ENCODE measurements at places on chromosomes 13 and 19.

DNA sequence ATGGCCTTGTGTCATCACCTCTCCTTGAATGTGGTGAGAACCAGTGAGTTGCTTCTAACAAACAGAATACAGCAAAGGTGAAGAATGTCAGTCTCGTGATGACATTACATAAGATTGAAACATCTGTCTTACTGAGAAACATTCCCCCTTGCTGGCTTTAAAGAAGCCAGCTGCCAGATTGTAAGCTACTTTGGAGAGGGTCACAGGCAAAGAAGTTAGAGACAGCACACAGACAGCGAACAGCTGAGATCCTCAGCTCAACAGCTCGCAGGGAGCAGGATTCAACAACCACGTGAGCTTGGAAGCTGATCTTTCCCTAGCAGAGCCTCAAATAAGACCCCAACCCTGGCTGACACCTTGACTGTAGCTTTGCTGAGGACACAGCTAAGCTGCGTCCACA lies 367.9 kb downstream of the LIG4 start:
- DNase-seq: no peak

- DNase-seq: no peak
Observed at GRCh38 chr19:2711172-2711874, 8.8 kb upstream of the GNG7 start.

DNA sequence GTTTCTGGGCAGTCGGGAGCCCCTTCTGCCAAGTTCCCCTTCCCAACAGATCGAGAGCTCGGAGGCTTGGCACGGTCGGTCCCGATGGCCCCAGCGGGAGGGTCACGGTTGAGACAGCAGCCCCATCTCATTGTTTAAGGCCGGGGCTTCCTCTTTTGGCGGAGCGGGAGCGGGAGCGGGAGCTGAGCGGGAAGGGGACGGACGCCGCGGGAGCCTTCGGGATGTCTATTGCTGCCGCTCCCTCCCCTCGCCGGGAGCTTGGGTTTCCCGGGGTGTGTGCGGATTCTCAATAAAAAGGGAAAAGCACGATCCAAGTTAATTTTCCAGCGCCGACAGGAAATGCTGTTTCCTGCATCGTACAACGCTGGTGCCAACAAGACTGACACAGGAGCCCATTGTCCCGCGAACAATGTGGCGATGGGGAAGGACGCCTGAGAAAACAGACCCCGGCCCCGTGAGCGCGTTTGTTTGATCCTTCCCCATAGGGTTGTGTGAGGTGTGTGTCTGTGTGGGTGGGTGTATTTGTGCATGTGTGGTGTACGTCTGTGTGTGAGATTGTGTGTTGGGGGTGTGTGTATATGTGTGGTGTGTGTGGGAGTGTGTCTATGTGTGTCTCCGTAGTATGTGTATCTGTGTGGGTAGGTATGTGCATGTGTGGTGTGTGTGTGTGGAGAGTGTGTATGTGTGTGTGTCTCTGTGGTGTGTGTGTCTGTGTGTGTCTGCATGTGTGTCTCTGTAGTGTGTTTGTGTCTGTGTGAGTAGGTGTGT lies 36.3 kb upstream of the FLT1 start:
- peak; percentile 15 for DNase-seq

DNA sequence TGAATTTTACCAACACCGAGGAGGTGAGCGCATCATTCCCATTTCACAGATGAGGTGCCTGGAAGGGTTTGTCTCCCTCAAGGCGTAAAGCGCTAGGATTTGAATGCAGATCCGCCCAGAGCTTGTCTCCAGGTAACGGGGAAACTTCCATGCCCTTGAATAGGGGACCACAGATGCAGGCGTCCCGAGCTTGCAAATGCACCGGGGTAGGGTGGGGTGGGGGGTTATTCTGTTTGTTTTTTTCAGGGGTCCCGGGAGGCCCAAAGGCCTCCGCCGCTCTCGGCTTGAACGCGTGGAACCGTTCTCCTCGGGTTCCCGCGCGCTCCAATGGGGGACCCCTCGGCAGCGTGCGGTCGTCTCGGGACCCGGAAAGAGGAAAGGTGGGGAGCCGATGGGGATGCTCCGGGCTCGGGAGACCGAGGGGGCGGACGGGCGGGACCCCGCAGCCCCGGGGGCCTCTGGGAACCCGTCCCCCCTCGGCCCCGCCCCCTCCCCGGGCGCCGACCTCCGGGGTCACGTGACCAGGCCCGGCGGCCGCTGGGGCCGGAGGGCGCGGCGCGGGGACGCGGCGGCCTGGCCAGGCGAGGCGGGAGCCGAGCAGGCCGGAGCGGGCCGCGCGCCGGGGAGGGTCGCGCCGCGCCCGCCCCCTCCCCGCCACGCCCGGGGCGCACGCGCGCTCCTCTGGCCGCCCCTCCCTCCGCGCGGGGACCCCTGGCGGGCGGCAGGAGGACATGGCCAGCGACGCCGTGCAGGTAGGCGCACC lies at the start of gene PKN1:
Gene PKN1 (plus strand): TSS at position 516 of the 763 bp plus-strand sequence. CDS start 216 bp downstream, at position 732.
- DNase-seq: peak; percentile 77

GRCh38 chr19:44930088-44930487 lies 11.9 kb upstream of the APOC4 start:
- no peak for DNase-seq

GRCh38 chr13:65400702-65401101 lies 1829.4 kb downstream of the PCDH9 start:
- no peak for DNase-seq

DNA sequence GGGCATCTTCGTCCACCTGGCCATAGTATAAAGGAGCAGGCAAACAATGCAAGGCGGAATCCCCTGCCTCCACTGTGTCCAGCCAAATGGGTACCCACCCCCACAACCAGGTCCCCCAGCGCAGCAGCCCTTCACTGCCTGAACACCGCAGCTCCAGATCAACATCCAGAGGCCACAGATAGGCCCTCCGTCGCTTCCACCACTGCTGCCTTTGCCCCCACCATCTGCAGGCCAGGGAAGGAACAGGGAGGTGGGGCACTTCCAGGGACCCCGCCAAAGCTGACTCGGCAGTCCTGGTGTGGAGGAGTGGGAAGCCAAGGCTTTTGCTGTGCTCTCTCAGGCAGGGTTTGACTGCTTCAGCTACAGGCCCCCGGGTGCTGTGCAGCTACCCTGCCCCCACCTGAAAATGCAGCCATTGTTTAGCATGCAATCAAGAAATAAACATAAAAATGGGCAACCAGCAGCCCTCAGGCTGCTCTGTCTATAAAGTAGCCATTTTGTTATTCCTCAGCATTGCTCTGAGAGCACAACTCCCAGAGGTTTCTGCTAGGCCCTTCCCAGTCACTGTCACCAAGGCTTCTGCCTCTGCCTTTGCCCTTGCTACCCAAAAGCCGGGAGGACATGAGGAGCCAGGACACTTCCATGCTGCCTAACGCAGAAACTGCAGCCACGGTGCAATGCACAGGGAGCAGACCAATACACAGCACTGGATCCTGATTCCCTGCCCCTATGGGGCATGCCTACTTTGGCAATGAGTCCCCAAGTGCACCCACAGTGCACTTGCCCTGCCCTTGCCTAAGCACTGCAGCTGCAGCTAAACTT lies 733.2 kb upstream of the KLHL1 start:
- DNase-seq: no peak

DNA sequence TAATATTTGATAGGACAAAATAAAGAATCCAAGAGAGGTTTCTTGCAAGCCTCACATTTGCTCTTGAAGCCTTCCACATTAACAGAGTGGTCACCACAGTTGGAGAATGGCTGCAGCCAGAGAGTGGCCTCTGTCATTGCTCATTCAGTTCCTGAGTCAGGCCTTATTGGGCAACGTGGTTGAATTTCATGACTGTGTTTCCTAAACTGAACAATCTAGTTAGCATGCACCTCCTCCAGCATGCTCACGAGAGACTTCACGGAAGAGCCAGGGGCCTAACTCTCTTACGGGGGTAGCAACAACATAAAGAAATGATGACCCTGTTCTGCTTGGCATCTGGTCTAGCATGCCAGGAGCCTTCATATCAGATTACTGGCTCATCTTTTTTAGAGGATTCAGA lies 9.6 kb upstream of the UBL3 start:
- no peak for DNase-seq

DNA sequence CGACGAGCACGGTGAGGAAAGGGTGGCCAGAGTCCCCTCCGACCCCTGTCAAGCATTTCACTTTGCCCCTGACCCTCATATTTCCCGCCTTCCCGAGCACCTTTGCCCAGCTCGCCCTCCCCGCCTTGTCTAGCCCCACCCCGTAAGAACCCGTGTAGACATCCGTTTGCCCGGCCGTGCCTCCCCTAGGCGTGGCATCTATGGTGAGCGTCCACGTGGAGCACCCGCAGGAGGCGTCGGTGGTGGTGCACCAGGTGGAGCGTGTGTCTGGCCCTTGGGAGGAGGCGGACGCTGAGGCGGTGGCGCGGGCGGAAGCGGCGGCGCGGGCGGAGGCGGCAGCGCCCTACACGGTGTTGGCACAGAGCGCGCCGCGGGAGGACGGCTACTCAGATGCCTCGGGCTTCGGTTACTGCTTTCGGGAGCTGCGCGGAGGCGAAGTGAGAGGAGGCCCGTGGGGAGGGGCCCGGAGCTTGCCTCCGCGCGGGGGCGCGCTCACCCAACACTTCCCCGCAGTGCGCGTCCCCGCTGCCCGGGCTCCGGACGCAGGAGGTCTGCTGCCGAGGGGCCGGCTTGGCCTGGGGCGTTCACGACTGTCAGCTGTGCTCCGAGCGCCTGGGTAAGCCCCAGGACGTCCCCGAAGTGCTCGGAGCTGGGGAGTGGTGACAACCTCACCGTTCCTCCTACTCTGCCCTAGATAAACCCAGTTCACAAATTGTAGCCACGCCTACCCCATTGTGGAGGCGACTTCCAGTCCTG lies 4.2 kb downstream of the LTBP4 start:
- DNase-seq: peak; percentile 86

DNA sequence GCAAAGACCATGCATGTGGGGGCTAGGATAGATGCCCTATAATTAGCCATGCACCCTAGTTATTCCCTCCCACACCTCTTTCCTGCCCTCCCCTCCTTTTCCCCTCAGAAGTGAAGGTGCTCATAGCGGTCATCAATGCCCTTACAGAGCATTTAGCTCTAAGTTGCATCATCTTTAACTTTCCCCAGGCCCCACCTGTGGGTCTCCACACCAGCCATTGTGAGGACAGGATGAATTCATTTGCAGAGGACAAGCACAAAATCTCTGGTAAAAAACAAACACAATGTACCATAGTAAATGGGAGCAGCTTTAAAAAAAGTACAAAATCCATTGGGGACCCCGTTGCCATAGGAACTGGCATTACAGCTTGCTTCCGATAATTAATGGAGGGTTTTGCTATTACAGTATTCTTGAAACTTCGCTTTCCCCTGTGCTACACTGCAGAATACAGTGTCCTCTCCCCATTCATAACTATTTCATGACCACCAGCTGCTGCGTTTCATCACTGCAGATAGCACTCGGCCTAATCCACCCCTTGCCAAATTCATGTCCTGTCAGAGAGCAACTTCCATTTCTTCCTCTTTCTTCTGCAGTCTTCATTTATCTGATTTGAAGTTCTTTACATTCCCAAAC lies 110.5 kb downstream of the ZDHHC20 start:
- DNase-seq: no peak

GRCh38 chr19:54427586-54427985 lies 12.3 kb downstream of the TTYH1 start:
- no peak for DNase-seq

DNA sequence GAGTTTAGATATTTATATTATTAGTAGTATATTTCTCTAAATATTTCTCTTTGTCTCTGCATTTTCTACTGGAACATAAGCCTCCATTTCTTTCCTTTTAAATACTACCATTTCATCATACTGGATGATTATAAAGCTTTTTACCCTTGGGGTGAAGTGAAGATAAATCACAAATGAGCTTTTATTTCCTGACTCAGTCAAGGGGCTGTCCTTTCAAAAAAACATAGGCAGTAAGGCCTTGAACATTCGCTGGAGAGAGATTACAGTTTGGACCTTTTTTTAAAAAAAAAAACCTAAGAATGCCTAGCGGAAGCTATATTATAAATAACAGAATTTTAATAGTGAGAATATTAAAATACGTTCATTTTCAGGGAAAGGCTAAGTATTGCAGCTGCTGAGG lies 268.8 kb upstream of the PCDH9 start:
- DNase-seq: no peak

DNA sequence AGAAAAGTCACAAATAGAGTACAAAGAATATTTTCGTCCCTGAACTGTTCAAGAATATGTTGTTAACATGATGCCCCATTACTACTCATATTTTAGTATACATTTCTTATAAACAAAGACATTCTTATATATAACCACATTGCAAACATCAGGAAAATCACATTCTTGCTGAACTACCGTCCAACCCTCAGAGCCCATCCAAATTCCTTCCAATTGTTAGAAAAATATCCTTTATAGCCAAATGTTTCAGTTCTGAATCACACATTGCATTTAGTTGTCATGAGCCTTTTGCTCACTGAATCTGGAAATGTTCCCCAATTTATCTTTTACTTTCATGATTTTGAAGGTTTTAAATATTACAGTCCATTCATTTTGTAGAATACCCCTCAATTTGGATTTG lies 467.8 kb upstream of the ARGLU1 start:
- DNase-seq: no peak

DNA sequence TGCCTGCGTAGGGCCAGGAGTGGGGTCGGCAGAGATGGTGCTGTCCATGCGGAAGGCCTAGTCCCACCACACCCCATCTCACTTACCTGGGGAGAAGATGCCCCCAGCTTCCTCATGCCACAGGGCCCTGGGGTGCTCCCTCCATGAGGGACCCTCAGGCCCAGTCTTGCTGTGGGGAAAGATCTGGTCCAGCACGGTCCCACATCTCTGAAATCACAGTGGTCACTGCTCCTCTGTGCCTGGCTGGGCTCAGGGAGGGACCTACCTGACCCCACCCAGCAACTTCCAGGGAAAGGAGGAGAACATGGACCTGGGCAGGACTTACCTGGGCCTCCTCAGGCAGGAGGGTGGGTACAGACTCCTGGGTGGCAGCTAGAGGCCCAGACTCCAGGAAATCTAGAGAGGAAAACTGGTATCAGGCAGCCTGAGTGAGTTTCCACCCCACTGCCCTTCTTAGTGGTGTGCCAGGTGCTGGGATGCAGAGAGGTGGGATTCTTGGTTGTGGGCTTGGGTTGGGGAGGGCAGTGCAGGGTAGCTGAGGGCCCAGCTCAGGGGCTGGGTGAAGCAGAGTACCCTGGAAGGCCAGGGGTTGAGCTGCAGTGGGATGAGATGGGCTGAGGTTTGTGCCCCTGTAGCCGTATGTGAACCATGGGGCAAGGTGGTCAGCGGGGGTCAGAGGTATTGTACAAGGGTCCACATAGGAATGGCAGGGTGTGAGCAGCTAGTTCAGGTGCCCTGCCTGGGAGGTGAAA lies 3.8 kb downstream of the MZF1 start:
- no peak for DNase-seq

DNA sequence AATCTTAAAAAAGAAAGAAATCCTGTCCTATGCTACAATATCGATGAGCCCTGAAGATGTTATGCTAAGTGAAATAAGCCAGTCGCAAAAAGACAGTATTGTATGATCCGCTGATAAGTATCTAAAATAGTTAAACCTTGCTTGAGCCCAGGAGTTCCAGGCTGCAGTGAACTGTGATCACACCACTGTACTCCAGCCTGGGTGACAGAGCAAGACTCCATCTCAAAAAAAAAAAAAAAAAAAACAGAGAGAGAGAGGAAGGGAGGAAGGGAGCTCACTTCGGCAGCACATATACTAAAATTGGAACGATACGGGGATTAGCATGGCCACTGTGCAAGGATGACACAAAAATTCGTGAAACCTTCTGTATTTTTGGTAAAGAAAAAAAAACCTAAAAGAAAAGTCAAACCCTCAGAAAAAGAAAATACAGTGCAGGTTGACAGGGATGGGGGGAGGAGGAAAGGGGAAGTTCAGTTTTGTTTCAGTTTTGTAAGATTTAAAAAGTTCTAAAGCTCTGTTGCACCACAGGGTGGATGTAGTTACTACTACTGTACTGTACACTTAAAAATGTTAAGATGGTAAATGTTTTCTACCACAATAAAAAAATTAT lies 8.4 kb downstream of the CLASRP start:
- no peak for DNase-seq

Measured in stimulated activated CD4-positive, alpha-beta T cell treated with anti-CD3 and anti-CD28 coated beads, Interleukin-15, amount 100 ng/mL, for 24 hours (primary cell).